HS-27A (cell line): ENCODE measurements at places on chromosomes 4 and X.

- no peak for DNase-seq
Measured at GRCh38 chr4:108763986-108764385, 1.1 kb upstream of the ETNPPL start.

GRCh38 chr4:174598800-174599199, 76.5 kb upstream of the HPGD start:
- DNase-seq, result no peak

DNA sequence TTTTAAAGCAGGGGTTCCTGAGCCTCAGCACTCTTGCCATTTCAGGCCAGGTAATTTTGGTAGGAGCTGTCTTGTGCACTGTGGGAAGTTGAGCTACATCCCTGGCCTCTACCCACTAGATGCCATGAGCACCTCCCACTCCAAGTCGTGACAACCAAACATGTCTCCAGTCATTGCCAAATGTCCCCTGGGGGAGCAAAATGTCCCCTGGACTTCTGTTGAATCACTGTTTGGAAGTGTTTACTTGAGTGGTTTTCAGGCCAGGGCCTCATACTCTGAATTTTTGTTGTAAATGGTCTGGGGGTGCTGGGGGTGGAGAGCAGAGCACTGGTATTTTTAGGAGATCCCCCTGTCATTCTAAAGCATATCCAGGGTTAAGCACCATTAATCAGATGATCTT, 3.2 kb downstream of the PDK3 start:
- DNase-seq, result no peak

- DNase-seq, result no peak
Measured at GRCh38 chr4:15912961-15913630, 25.4 kb downstream of the FGFBP1 start.

- no peak for DNase-seq
Measured at GRCh38 chr4:7902826-7903225, 36.8 kb downstream of the AFAP1 start.

DNA sequence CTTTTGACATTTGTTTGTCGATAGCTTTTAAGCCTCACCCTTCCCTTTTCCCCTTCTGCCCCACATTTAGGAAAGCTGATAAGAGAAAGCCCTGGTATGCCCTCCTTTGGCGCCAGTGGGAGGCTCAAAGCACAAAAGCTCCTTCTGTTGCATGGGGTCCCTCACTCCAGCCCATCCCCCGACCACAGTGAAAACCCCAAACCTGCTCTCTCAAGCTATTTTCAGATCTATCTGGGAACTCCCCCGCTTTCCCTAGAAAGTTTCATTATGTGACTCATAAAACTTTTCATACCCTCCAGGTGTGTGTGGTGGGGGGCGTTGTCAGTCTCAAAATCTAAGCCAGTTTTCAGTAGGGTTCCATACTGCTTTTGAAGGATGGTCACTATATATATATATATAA, 259.0 kb upstream of the PCDH7 start:
- no peak for DNase-seq

DNA sequence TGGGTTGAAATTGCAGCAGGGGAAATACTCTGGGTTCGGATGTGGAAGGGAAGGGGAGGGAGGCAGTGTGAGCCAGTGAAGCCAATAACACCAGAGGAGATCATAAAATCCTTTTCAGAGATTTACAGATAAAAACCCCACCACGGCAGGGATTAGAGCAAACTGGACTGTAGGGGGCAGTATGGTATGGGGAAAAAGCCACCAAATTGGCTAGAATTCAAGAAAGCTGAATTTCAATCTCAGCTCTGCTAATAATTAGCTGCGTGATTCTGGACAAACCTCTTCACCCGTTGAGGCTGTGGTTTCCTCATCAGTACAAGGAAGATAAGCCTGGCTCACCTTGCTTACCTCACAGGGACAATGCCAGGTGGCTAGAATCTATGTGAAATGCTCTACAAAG, 108.1 kb downstream of the ATG4A start:
- DNase-seq, result no peak

- DNase-seq, result no peak
Measured at GRCh38 chr4:88630756-88631155, 38.5 kb downstream of the HERC3 start.

GRCh38 chrX:30027636-30028035, 187.7 kb upstream of the MAGEB2 start:
- no peak for DNase-seq

DNA sequence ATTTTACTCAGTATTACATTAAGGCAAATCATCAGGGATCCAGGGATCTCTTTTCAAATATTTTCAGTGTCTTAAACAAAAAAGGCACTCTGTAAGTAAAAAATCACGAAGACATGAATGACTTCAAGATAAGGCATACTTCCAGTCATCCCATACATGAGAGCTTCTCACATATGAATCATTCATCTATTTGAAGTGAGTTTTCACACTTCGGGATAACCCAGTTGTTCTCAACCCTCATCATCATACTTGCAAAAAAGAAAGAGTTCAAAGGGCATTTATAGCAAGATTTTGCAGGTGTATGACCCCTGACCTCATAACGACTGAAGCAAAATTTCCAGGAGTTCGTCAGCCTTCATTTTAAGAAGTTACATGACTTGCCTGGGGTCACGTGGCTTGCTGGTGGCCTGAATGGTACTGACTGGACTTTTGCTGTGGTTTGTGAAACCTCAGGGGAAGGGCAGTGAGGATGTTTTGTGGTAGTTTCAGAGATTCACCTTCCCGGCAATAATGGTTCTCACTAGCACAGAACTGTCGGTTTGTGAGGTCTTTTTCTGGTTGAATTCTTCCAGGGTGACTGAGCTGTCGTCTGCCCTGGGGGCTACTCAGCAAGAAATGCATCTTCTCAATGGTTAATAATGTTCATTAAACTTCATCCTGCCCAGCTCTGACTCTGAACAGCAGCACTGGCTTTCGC, 115.8 kb upstream of the SHISA3 start:
- DNase-seq, result no peak
